ENCODE measurements at places on chromosomes 3 and 15.

DNA sequence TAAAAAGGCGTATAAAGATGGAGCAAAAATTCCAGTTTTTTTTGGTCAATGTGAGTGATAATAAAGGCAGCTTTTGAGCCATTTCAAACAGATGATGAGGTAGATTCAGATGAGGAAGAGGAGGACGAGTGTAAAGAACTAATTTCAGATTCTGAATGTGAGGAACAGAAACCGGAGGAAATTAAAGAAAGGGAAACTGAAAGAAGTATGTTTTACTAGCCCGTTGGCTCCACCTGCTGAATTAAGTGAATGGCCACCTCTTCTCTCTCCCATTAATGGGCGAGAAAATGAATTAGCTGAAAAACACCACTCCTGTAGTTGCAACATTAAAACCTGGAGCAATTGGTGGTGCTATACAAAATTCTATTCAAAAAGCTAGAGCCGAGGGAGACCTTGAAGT lies 55.4 kb downstream of the CYP19A1 start:
- no peak for DNase-seq

- no peak for DNase-seq
Measured at GRCh38 chr3:2652386-2652785, 457.8 kb downstream of the IL5RA start.

DNA sequence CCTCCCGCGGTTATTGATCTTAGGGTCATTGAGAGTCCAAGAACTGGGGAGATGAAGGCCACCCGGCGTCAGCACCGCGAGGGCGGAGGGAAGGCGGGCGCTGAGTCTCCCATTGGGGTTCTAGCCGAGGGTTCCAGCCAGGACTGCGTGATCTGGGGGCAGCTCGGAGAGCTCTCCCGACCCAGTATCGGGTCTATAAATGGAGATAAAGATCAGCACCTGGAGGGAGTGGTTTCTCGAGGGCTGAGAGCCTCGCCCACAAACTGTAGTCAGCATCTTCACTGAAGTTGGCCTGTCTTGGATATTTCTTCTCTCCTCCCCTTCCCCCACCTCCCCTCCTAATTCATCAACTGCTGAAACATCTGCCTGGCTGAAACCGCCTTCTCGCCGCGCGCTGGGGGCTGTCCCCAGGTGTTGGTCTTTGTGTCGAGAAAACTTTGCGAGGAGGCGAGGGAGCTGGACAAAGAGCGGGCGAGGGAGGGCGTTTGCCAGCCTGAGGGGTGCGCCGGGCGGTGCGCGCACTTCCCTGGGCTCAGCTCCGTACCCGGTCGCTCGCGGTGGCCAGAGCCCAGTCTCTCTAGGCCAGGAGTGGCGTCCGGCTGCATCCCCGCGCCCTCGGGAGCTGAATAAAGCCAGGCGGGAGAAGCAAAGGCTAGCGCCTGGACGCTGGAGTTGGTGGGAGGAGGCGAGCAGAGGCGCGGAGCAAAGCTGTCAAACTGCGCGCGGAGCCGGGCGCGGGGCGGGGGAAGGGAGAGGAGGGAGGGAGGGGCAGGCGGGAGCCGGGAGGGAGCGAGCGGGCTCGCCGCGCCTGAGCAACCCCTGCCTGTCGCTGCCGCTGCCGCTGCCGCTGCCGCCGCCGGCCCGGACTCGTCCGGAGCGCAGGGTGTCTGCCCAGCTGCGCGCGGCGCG lies at the start of gene ST8SIA2:
ST8SIA2 (plus strand) TSS at position 811 of the 909 bp plus-strand sequence. CDS start 184 bp downstream, outside the sequence.
- DNase-seq: peak; percentile 38

GRCh38 chr3:41216993-41217392 lies 17.7 kb downstream of the CTNNB1 start:
- DNase-seq: no peak

GRCh38 chr3:34382859-34383258 lies 584.4 kb downstream of the PDCD6IP start:
- DNase-seq: peak; percentile 17

- DNase-seq: no peak
Measured at GRCh38 chr3:180229113-180229512, 192.4 kb upstream of the PEX5L start.

DNA sequence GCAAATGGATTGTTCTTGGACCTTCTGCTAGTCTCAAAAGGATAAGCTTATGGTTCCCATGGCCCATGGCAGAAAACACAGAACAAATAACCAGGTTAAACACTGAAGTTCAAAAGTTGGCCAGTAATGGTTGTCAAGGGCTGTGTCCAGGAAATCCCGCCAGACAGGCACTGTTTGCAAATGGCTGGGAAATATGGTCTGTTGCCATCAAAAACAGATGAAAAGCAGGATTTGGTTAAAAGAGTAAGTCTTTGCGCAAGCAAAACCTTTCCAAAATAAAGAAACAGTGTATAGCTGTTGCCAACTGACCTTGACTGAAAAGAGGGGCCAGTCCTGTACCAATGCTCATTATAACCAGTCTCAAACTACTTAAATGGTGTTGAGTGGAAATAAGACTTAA lies 58.6 kb downstream of the WWTR1 start:
- DNase-seq: no peak

DNA sequence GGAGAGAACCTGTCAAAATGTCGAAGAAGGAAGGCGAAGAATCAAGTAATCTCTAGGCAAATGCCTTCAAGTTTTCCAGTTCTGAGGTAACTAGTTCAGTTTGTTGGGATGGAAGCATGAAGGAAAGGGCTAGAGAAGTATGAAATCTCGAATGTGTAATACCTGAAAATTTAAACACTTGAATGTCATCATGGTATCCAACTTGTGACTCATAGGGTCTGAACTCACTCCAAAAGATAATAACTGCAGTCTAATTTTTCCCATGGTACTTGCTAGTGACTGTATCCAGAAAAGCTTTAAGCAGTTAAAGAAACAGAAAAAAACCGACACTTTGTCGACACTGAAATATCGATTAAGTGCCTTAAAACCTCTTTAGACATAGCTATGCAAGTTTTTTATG lies 102.9 kb upstream of the CHRM5 start:
- no peak for DNase-seq

- peak; percentile 59 for DNase-seq
Measured at GRCh38 chr15:84981711-84982300, at the start of gene PDE8A. Gene PDE8A (plus strand): TSS chr15:84981856. CDS start chr15:84982163, 307 bp downstream.

DNA sequence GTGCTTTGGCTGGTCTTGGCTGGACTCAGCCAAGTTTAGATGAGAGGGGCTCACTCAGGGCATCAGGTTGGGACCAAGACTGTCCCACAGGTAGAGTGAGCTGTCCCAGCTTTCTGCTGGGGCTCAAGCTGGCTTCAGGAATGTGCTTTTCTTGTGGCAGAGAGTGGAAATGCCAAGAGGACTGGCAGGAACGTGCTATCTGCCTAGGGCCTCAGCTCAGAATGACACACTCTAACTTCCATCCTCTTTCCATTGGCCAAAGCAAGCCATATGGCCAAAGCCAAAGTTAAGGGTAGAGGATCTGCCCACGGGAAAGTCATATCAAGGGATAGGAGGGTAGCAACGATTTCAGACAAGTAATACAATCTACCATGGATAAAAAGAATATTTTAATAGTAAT lies 178.8 kb downstream of the ABHD5 start:
- no peak for DNase-seq

DNA sequence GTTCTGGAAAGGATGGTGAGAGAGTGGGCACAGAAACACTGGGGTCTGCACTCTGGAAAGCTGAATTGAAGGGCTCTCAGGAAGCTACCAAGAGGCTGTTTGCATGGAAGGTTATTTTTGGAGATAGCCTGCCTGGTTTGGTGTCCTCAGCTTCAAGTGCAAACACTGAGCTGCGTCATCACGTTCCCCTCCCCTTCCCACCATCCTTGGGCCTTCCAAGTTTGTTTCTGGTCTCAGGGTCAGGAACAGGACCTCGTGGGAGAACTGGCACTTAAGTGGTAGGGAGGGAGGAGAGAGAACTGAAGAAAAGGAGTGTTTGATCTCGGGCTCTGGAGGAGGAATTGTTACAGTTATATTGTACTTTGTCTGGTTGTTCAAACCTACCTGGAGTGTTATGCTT lies 10.6 kb downstream of the ST6GAL1 start:
- DNase-seq: no peak

DNA sequence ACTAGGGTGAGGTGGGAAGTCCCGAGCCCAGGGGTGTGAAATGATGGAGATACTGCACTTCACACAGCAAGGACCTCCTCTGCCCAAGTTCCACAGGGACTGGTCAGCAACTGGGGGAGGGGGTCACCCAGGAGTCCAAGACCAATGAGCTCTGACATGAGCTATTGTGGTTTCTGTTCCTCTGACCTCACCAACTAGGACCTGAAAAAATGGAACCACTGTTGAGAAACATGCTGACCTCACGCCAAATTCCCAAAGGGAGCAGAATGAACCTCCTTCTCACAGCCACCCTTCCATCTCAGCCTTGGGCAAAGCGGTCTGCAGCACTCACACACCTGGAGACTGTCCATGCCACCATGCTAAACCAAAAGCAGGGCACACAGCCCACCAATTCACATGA lies 69.3 kb downstream of the LRIG1 start:
- DNase-seq: no peak

DNA sequence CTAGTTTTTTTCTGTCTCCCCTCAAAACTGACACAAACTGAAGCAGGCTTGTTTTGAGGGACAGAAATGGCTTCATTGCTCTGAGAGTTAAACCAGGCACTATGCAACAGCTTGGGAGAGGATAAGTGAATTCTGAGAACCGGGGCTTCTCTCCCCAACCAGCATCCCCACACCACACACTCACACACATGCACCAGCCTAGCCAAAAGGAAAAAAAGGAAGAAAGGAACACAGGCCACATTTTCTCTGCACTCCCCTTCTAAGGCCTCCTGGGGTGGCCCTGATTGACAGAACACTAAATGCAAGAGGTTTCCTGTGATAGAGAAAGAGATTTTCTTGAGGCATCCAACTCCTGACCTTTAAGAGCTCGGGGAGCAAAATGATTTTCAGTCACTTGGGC lies 177.5 kb downstream of the TLE3 start:
- no peak for DNase-seq

- no peak for DNase-seq
Measured at GRCh38 chr3:37527361-37527760, 334.3 kb upstream of the CTDSPL start.

DNA sequence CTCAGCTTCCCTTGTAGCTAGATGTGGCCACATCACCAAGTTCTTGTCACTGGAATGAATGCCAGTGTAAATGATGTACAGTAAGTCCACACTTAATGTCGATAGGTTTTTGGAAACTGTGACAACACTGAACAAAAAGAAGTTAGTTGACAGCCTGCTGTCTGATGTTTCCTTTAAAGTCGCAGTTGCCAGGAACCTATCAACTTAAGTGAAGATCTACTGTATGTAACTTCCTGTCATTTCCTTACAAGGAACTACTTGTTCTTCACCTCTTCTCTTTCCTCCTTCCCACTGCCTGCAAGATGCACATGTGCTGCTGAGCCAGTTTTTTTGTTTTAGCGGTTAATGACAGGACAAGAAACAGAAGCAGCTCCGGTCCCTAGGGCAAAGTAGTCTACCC lies 44.6 kb downstream of the HDGFL3 start:
- DNase-seq: no peak

- no peak for DNase-seq
Measured at GRCh38 chr3:27939940-27940339, 217.8 kb upstream of the EOMES start.

- no peak for DNase-seq
Measured at GRCh38 chr3:187615630-187616029, 54.6 kb downstream of the SST start.

DNA sequence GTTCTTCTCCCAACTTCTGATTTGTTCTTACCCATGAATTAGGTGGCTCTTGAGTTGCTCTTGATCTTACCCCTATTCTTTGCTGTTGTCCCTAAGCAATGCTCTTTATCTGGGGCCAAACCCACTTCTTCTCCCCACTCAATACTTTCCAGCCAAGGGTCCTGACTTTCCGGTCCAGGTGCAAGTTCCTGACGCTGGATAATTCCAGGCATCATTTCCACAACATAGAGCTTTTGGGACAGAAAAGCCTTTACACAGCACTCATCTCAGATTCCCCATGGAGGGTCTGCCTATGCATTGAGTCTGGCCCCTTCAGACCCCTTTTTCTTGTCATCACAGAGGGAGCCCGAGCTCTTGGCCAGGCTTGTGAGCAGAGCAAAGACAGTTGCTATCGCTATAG lies 85.4 kb upstream of the BOC start:
- DNase-seq: no peak

- no peak for DNase-seq
Measured at GRCh38 chr3:19668163-19668562, 265.9 kb downstream of the EFHB start.

DNA sequence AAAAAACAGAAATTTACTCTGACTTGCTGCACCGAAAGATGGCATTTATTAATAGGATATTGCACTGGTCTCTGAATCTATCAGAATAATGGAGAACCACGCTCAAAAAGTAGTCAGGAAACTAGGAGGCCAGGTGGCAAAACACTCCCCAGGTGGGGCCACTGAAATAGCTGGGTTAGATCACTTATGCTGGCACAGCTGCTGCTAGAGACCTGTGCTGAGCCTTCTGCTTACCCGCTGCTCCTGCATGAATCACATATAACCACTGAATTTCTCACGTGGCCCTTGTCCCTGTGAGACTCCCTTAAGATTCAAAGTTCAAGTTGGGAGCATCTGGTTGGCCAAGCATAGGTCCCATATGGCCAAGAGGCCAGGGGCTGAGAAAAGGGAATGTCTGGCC lies 66.0 kb upstream of the OXTR start:
- DNase-seq: no peak

GRCh38 chr15:73681856-73682599 lies 2.2 kb upstream of the CD276 start:
- DNase-seq: no peak

- no peak for DNase-seq
Measured at GRCh38 chr3:127785711-127786265, 36.5 kb downstream of the MGLL start.

DNA sequence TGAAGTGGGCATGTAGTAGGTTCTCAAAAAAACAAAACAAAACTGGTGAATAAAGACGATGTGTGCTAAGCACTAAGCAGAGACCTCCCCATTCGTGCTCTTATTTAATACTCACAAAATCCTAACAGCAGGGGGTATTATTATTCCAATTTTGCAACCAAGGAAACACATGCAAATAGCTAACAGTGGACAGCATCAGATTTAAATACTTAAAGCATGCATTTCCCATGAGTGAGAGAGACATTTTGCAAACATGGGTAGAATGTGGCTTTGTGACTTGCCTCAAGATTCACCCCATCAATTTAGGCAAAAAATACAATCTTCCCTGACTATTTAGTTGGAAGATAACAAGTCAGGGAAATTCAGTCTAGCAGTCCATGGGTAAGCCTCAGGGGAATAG lies 946.2 kb upstream of the CFAP20DC start:
- no peak for DNase-seq

DNA sequence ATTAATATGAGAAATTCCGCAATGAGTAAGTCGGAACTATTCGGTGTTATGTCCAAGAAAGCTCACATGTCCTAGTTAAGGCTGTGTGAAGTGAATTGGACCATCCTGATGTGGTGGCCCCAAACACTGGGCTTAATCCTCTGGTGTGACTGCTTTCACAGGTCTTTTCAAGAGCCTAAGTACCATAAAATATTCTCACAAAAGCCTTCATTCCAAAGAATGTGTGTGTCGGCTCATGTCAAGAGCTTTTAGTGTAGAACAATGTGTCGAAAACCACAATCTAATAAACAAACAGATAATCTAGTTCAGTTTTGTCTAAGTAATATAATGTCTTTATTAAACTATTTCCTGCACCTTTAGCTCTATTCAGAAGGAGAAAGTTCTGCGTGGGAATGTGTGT lies 311.4 kb downstream of the LPP start:
- no peak for DNase-seq

GRCh38 chr3:187256051-187256616 lies 35.4 kb downstream of the MASP1 start:
- no peak for DNase-seq

Data from urothelium cell line (cell line).